Stomach (tissue), 19 donors: ENCODE measurements at places on chromosomes 16 and 17. TPM values are rescaled to one million over a fixed set of nuclear protein-coding genes. Genes with fewer than 3 reads are reported as not detected.

Gene TBC1D3H
- not detected for total RNA-seq

Gene BIRC5
- 10.5 TPM for total RNA-seq

DNA sequence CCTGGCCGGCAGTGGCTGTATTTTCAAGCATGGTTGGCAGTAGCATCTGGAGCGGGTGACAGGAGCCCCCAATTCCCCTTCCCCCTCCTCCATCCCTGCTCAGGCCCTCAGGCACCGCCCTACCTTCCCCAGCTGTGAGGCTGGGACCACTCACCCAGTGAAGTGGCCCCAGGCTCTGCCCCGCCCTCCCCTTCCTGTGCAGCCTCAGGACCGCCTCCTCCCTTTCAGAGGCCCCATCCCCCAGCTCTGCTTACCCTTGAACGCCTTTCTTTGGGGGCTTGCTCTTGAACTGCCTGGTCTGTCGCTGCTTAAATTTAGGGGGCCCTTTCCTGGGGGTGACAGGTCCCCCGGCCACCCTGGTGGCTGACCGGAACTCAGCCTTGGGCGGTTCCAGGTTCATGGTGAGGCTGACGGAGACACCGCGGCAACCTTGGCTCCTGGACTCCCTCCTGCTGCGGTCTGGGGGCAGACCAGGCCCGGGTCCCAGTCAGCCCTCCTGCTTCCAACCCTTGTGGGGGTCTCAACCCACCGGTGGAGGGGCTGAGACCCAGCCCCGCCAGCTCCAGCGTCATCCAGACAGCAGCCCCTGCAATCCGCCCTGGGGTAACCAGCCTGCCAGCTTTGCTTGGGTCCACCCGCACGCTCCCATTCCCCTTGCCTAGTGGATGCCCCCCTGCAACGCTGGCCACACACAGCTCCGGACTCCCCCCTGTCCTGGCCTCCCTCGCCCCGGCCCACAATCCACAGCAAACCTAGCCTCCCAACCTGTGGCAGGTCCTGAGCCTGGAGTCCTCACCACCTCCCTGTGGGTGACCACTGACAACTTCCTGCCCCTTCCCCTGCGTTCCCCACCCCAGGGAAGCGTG is 3.2 kb downstream of the PDE6G start:
- DNase-seq, result no peak

- DNase-seq, result peak; percentile 69
Measured at GRCh38 chr17:1648173-1648962, 1.3 kb downstream of the RILP start.

Gene ETV4
- total RNA-seq, result 0.58 TPM

Gene SDR42E2
- total RNA-seq, result not detected

- DNase-seq, result peak; percentile 36
Measured at GRCh38 chr17:66548158-66548557, 245.7 kb downstream of the PRKCA start.

Gene SCNN1B
- total RNA-seq, result 41.4 TPM

Gene RUNDC3A
- not detected for total RNA-seq

DNA sequence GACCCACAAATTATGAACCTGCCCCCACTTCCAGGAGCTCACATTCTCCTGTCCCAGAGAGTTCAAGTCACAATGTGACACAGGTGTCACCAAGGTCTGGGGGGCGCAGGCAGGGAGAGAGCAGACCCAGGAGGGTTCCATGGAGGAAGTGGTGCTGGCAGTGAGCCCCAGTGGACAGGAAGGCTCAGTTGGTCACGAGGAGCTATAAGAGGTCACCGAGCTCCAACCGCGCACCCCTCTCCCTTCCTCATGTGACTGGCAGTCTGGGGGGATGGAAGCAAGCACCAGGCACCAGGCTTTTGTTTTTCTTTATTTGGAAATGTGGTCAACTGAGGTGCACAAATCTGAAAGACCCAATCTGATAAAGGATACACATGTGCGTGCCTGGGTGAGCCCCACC is 2.5 kb downstream of the ITGAD start:
- DNase-seq, result no peak

Gene SLC13A2
- total RNA-seq, result 3.2 TPM

- DNase-seq, result no peak
Measured at GRCh38 chr17:33562792-33563191, 269.7 kb upstream of the ASIC2 start.

Gene FMNL1
- total RNA-seq, result 34.5 TPM

Gene ZFHX3
- 27.5 TPM for total RNA-seq

DNA sequence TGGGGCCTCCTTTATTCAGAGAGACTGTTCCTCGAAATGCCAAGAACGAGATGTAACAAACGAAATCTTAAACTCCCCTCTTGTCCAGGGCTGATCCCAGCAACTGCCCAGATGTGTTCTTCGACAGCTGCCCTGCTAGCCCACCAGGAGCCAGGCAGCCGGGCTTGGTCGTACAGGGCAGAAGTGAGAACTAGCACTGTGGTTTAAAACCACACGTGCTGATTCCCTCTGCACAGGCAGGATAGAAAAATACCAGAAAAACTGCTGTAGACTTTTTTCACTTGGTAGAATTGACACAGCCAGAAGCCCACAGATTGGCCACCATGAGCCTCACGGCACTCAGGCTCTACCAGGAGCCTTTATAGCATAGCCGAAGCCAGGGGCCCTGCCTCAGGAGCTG is 33.1 kb downstream of the PLD6 start:
- no peak for DNase-seq

DNA sequence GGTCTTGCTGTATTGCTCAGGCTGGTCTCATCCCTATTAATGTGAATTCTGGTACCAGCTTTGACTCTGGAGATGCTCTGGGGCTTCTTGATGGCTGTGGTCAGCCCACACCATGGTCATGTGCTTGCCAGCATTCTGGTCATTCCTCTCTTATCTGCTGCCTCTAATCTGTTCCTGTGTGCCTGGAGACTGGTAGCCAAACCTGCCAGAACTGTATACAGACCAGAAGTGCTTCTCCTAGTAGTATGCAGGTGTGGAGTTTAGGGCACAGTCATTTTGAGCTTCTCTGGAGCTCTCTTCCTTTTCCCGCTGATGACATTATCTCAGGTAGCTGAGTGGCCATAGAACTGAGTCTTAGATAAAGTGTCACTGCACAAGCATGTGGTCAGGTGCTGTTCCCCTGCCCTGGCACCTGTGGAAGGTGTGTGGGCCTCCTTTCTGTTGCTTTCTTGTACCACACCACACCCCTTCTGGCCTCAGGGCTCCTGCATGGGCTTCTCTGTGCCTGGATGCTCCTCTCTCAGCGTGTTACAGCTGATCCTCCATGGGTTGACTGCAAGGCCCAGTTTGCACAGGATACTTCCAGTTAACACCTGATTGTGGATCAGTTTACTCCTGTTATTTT is 162.7 kb downstream of the SPECC1 start:
- no peak for DNase-seq

Gene CCL14
- 3.7 TPM for total RNA-seq

- no peak for DNase-seq
Measured at GRCh38 chr16:1420111-1420539, 422 bp downstream of the UQCC4 start.

DNA sequence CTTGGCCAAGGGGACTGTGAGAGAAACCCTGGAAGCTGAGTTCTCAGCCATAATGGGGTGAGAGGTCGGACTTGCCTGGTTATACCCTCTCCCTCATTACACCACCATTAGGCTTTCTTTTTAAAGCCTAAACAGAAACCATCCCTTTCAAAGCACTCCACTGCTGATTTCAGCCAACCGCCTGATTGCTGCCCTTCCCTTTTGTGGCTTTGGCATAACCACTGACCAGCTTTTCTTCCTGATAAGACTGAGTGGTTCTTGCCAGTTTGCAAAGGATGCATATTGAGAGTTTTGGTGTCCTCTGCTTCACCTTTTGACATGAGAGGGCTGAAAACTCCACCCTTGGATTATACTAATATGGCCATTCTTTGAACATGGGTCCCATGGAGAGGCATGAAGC is 308.2 kb upstream of the GOT2 start:
- no peak for DNase-seq

Gene GHDC
- 10.1 TPM for total RNA-seq

- peak; percentile 57 for DNase-seq
Measured at GRCh38 chr16:20348365-20349185, 3.9 kb downstream of the UMOD start.

GRCh38 chr16:17160920-17161431 is 309.8 kb downstream of the XYLT1 start:
- no peak for DNase-seq

Gene CD79B
- total RNA-seq, result not detected

Gene KRT17
- total RNA-seq, result 3.1 TPM

DNA sequence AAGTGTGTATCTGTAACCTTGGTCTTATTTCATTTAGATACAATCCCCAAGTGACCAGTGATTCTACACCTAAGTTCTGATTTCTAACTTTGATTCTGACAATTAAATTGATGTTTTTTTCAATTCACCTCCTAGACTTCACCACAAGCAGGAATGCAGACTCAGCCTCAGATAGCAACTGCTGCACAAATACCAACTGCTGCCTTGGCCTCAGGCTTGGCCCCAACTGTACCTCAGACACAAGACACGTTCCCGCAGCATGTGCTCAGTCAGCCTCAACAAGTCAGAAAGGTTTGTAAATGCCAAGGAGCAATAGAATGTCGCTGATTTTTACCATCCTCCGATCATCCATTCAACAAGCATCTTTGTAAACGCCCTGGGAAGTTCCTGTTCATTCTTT is 177.7 kb downstream of the MRTFB start:
- no peak for DNase-seq

DNA sequence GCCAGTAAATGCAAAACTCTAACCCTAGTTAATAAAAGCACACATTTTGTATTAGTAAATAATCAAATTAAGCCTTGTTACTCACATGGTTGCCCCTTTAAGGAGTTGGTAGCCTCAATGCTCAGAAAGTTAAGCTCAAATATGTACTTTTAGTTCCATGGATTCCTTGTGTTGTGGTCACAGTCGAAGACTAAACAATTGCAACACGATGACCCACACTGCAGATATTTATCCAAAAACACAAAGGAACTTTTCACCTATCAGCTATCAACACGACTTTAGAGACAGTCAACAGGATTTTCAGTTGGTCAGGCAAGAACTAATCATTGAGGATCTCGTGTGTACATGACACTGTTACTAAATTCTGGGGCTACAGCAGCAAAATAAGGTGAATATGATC is 47.4 kb upstream of the NUDT7 start:
- DNase-seq, result no peak

- DNase-seq, result no peak
Measured at GRCh38 chr16:74748616-74749026, 26.0 kb downstream of the FA2H start.

- no peak for DNase-seq
Measured at GRCh38 chr17:61285526-61286320, 113.9 kb upstream of the TBX2 start.

Gene VWA3A
- total RNA-seq, result not detected

Gene ESRP2
- total RNA-seq, result 184 TPM

DNA sequence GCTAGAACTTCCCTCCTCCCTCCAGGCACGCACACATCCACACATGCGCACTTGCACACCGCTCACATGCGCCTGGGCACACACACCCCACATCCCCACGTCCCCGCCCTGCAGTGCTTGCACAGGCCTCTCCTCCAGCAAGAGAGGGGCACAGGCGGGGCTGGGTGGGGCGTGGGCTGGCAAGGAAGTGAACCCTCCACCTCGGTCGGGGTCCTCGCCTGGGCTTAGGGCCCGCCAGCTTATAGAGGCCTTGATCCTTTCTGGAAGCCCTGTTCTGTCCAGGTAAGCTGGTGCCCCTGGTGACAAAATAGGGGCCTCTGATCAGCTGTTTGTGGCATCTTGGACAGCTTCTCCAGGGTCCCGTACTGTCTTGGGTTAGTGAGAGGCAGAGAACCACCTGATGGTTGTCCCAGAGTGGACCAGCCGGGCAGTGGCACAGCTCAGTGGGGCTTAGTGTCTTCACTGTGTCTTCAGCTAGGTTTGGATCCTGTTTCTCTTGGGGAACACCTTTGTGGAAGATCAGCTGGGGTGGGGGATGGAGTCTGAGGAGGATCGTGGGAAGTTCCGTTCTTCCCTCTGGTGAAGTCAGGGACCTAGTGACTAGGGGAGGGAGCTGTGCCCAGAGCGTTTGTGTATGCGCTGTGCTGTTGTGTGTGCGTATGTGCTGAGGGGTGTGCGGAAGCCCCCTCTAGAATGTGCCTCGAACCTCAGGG is 12.1 kb downstream of the TBX4 start:
- DNase-seq, result no peak

Gene MYO15A
- total RNA-seq, result 0.37 TPM

Gene CCDC40
- total RNA-seq, result 56.2 TPM

DNA sequence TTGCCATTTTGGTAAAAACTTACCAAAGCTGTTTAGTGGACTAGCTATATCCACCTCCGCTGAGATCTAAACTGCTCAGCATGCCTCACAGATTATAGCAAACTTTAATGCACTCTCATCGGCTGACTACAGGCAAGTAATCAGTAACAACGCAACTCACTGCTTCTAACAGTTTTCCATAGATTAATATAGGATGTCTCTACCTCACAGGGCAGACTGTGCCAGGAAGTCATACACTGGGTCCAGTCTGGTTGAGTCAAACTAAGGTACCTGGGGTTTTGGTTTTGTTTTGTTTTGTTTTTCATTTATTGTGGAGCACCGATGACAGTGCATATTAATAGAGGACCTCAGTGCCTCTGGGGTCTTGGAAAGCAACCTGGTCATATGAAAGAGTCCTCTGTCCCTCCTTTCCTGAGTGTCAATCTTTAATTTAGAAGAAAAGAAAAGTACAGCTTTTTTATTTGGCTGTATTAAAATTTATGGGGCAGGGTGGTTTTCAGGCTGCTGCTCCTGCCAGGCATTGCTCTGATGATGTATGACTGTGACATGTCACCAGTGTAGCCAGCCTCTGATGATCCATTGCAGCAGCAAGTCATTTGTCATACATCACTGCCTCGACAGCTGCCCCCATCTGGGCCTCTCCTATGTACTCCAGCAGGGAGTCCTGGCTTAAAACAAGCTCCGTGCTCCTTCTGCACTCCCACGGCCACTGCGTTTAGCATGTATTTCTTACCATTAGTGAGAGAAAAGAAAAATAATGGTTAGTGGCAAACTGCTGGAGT is 854.1 kb downstream of the KCNJ2 start:
- peak; percentile 20 for DNase-seq

DNA sequence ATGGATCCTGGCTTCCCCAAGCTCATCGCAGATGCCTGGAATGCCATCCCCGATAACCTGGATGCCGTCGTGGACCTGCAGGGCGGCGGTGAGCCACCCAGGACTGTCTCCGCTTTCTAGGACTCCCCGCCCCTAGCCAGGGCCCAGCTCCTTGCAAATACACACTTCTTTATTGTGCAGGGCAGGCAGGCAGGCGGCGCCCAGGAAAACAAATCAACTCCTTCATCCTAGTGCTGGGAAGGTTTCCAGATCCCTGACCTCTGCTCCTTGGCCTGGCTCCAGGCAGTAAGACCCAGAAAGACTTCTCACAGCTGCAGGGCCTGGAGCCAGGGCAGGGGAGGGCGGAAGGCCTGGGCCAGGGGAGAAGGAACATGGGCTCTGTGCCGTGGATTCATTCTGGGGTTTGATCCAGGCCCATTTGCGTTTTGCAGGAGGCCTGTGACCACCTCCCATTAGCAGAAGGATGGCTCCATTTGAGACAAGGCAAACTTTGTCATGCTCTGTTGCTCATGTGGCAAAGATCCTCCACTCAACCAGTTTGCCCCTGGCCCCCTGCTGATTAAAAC is 6.0 kb upstream of the LPCAT2 start:
- peak; percentile 97 for DNase-seq

Gene MEOX1
- 5.1 TPM for total RNA-seq

GRCh38 chr17:45131616-45132319 is 547 bp downstream of the PLCD3 start:
- DNase-seq, result peak; percentile 48

GRCh38 chr16:66434619-66435430 is 7.7 kb downstream of the BEAN1 start:
- DNase-seq, result no peak

Gene PDILT
- total RNA-seq, result 0.37 TPM
